ENCODE measurements at places on chromosomes 11 and 22.
A peak's percentile ranks its signal among the peaks of the same experiment; 100 is the strongest.

- DNase-seq, result peak; percentile 89
Measured at GRCh38 chr11:117180661-117181585, 2.4 kb downstream of the SIDT2 start.

DNA sequence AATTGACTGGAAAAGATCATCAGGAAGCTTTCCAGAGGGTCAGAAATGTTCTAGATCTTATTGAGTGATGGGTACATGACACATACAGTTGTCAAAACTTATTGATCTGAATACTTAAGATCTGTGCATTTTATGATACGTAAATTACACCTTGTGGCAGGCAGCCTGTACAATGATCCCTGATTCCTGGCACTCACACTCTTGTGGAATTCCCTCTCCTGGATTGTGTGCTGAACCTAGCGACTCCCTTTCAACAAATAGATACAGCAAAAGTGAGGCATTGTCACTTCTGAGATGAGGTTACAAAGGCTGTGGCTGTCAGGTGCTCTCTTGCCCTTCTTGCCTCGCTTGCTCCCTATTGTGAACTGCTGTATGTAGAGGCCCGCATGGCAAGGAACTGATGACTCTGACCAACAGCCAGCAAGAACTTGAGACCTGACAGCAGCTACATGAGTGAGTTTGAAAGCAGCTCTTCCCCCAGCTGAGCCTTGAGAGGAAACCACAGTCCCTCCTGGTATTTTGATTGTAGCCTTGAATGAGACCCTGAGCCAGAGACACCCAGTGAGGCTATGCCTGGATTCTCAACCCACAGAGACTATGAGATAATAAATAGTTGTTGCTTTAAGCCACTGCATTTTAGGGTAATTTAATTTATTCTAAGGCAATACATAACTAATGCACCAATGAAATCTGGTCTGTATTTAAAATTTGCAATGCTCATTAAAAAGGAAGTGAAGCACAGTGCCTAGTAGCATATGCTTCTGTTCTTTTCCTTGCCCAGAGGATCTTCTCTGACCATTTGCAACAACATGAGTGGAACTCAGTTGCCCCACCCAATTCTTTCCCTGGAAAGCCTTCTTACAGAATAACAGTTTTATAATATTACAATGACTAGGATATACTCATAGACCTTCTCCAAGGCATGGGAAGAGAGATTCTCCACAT is 60.5 kb upstream of the IZUMO1R start:
- no peak for DNase-seq

DNA sequence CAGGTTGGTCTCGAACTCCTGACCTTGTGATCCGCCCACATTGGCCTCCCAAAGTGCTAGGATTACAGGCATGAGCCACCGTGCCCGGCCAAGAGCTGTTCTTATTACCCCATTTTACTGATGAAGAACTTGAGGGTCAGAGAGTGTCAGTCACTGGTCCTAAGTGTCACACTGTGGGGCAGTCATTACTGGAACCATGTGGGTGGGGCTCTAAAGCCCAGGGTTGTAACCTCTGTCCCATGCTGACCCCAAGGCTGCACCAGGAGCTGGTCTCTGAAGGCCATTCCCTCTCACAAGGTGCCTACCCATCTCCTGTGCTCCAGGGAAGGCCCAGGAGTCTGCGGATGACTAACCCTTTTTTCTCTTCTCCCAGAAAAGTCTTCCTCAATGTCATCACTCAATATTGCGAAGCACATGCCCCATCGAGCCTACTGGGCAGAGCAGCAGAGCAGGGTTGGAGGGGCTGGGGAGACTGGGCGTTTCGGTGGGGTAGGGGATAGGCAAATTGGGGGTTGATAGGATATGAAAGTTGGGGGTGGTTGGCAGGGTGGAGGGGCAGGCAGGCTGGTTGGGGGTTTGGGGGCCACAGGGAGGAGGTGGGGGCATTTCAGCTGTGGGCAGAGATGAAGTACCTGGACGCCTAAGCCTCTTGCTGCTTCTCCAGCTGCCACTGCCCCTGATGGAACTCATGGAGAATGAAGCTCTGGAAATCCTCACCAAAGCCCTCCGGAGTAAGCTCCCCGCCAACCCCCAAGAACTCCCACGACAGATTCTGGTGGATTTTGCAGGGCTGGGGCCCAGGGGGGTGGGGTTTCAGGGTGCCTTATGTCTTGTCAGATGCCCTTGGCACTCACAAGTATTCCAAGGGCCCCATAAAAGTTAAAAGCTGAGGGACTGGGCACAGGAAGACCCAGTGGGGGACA is 2.0 kb upstream of the ESRRA start:
- DNase-seq, result no peak

DNA sequence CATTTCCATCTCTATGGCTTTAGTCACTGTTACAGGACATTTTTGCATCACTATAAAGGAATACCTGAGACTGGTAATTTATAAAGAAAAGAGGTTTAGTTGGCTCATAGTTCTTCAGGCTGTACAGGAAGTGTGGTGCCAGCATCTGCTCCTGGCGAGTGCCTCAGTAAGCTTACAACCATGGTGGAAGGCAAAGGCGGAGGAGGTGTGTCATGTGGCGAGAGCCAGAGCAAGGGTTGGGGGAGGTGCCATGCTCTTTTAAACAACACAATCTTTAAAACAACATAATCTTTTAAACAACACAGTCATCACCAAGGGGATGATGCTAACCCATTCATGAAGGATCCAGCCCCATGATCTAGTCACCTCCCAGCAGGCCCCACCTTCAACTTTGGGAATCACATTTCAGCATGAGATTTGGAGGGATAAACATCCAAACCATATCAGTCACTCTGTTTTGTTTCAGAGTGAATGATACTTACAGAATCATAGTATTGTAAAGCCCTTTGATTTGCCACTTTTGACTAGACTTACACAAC is 103.3 kb downstream of the PDE3B start:
- no peak for DNase-seq

DNA sequence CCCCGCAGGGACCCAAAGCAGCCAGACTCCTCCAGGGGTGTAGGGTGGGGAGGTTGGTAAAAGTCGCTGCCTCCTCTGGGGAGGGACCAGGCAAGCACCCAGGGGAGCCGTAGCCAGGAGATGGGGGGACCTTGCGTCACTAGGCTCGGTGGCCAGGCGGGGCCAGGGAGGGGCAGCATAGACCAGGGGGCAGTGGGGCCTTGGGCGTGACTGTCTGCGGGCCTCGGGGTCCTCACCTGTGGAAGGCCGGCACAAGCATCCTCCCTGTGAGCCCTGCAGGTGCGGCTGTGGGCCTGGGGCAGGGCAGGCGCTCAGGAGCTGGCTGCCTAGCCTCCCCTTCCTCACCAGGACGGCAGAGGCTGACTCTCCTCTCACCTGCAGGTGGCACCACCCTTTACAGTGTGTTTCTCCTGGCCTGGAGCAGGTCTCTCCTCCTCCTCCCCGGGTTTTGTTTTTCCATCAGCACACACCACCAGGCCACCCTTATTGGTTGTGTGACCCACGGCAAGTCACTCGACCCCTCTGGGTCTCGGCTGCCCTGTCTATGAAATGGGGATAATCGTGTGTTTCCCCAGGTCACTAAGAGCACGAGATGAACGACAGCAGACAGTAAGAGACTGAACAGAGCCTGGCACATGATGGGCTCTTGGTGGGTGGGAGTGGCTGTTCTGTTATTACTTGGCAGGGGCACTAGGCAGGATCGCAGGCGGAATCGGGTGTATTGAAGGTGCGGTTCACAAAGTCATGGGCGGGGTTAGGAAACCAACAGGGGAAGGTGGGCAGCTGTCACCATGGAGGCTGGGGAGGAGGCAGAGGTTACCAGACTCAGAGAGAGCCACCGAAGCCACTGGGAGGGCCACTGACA is 52.7 kb downstream of the FLRT1 start:
- DNase-seq, result no peak

DNA sequence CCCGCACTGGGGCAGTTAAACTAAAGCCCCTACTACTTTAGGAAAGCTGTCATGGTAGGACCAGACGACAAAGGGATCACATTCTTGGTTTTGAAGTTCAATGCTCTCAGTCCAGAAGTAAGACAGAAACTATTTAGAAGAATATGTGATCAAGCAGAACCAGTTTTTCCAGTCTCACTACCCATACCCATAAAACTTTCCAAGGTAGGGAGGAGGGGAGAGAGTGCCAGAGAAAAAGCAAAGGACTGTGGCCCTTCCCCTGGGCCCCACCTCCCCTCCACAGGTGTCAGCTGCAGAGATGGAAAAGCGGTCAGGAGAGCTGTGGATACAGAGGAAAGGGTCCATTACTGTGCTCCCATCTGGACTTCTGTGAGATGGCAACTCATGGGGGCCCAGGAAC is 587.1 kb downstream of the SOX6 start:
- DNase-seq, result no peak

DNA sequence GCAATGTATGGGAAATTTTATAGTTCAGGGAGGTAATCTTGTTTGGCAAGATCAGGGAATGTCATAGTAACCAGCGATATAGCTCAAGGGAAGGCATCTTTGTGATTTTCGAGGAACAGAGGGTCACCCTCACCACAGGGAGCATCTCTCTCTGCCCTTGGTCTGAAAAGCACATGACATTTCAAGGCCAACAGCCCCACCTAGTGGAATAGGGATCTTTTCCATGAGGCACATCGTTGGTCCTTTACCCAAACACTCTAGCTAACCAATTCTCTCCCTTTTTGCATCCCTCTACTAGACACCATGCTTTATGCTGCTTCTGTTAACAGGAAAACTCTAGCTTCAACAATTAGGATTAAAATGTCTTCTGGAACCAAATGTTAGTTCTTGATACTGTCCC is 179.0 kb downstream of the GRM5 start:
- DNase-seq, result no peak

DNA sequence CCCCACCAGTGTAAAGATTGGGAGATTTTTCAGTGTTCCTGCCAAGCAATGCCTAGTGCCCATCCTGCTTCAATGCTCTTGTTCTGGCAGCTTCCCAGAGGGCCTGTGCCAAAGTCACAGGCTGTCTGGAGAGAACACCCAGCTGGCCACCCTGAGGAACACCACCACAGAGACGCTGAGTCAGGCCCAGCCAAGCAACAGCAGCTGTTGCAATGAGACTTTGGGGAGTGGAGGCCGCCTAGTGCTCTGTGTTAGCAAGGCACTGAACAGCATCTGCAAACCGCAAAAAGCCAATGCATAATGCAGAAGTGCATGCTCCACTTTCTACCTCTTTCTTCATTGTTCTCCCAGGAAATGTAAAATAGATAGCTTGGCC is 168.1 kb downstream of the NXPE2 start:
- no peak for DNase-seq

DNA sequence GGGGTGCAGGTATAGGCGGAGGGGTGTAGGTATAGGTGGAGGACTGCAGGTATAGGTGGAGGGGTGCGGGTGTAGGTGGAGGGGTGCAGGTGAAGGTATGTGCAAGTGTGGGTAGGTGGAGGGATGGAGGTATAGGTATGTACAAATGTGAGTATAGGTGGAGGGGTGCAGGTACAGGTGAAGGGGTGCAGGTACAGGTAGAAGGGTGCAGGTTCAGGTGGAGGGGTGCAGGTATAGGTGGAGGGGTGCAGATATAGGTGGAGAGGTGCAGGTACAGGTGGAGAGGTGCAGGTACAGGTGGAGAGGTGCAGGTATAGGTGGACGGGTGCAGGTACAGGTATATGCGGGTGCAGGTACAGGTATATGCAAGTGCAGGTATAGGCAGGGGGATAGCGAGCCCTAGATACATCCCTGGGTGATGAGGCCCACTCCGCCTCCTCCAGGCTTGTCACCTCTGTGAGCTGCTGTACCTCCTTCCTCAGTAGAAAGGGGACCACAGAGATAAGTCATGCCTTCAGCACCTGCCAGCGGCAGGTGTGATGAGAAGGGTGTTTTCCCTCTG is 17.2 kb downstream of the LINC01488 start:
- no peak for DNase-seq

- DNase-seq, result no peak
Measured at GRCh38 chr11:3204141-3205015, 14.2 kb downstream of the MRGPRG start.

DNA sequence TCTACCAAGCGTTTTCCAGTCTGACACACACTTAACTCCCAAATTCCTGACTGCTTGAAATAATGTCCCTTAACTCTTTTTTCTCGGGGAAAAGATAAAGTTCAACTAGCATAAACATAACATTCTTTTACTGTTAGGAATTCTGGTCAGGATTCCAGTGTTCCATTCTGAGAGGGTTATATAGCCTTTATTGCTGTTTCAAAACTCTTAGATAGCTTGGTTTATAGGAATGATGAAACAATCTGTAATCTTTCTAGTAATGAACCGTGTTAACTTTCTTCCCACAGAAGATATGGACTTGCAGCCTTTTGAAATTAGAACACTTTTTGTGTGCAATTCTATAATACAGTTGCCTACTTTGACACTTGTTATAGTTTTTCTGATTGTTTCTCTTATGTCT is 8.6 kb downstream of the REXO2 start:
- no peak for DNase-seq

- no peak for DNase-seq
Measured at GRCh38 chr22:47486569-47487312, 724.3 kb downstream of the TBC1D22A start.

- no peak for DNase-seq
Measured at GRCh38 chr11:12222055-12222792, 111.8 kb downstream of the MICAL2 start.

- peak; percentile 55 for DNase-seq
Measured at GRCh38 chr22:30905696-30906341, 62.8 kb downstream of the MORC2 start.

- no peak for DNase-seq
Measured at GRCh38 chr11:102589047-102589459, 36.1 kb downstream of the MMP20 start.

GRCh38 chr22:23246982-23247766 is 66.9 kb downstream of the BCR start:
- DNase-seq, result no peak

DNA sequence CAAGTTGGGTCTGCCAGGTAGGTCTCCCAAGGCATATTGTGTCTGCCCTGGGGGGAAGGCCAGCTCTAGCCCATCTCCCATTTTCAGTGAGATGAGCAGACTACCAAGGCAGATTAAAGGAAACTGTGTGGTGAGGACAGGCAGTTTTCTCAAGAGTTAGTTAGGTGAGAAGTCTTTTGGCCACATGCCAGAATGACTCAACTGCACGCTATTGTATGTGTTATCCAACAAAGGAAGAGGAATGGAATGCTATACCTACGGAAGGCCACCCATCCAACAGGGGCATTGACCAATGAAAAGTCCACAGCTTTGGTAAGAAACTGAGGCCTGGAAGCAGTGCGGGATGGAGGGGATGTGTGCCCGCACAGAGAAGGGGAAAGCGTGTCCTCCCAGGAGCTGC is 941.7 kb downstream of the NTM start:
- DNase-seq, result no peak

- no peak for DNase-seq
Measured at GRCh38 chr11:79363861-79364378, 76.9 kb downstream of the TENM4 start.

GRCh38 chr22:32650553-32651345 is 150.8 kb upstream of the TIMP3 start:
- no peak for DNase-seq

GRCh38 chr22:44596396-44597125 is 98.5 kb upstream of the RTL6 start:
- no peak for DNase-seq

GRCh38 chr11:119774172-119774763 is 45.3 kb upstream of the NECTIN1 start:
- no peak for DNase-seq

- DNase-seq, result no peak
Measured at GRCh38 chr11:81825346-81825745, 908.3 kb downstream of the FAM181B start.

Data from tibial artery (tissue), 4 donors.